Muscle of back (tissue), 13 donors: ENCODE measurements at places on chromosomes 5 and 9. TPM values are rescaled to one million over a fixed set of nuclear protein-coding genes. Genes with fewer than 3 reads are reported as not detected.

Gene STPG3
- 0.32 TPM for polyA plus RNA-seq

Gene PCDHGB4
- 1.7 TPM for polyA plus RNA-seq

DNA sequence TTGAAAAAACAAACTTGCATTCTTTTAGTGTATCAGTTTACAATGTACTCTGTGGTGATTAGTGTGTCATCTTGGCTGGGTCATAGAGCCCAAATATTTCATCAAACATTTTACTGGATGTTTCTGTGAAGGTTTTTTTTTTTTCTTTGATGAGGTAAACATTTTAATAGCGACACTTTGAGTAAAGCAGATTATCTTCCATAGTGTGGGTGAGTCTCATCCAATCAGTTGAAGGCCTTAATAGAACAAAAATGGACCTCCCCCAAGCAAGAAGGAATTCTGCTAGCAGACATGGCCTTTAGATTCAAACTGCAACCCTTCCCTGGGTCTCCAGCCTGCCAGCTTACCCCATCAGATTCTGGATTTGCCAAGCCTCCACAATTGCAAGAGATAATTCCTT, 72.5 kb downstream of the FSTL4 start:
- DNase-seq: no peak

DNA sequence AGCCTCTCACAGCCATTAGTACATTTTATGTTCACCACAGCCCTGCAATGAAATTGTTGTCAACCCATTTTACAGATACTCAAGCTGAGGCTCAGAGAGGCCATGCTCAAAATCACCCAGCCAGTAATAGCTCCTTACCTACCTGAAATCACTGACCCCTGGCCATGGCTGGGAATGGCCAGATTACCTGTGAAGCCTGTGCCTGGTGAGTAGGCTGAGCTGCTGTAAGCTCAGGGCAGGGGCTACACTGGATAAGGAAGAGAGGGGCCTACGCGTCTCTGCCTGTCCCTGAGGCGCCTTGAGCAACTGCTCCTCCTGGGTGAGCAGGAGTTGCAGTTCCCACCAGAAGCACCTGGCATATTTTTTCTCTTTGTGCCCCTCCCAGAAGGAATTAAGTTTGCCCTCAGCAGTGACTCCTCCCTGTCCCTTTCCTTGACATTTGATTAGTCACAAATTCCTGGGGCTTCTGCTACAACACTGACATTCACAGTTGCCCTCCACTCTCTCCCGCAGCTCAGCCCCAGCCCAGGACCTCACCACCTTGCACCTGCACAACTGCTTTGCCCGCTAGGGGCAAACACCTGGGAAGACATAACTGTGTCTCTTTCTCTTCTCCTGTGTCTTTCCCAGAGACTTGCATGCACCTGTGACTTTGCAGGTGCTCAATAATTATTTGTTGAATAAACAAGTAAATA, 5.7 kb downstream of the CLTB start:
- DNase-seq: no peak

GRCh38 chr9:114723931-114724330, 41.9 kb upstream of the TEX48 start:
- no peak for DNase-seq

DNA sequence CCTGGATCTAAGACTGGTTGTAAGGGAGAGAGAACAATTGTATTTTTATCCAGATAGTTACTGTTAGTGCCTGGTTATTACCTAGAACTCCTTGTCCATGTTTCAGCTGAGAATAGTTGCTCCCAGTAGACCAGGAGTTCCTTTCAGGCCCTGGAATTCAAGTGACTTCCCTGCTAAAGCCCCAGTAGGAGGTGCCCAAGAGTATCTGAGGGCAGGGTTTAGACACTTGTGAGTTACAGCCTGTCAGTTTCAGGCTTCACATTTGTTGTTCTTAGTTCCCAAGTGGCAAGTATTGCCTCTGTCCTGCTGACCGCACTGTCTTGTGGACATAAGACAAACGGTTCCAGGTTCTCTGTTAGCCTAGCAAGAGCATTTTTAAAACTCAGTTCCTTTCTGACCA, 743.9 kb upstream of the SEMA6A start:
- no peak for DNase-seq

DNA sequence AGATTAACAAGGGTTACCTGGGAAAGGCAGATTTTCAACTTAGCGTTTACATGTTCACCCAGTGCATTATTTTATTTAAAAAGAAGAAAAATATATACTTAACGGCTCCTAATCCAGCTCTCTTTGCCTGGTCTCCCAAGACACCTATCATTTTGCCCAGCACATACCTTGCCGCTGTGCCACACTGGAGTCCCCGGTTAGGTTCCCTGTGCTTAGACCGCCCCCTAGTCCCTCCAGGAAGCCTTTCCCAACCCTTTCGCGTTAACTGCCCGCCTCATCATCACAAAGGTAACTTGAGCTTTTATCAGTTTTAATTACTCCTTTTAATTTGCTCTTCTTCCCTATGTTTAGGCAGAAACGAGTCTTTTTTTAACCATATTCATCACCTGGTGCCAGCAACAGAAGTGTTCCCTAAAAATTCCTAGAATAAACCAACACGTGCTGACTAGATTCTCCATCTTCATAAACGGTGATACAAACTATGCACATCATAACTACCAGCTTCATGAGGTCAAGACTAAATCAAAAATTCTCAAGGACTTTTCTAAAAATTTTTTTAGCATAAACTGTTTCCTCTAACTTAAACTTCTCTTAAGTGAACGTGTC, 19.7 kb downstream of the DNAJA1 start:
- no peak for DNase-seq

GRCh38 chr9:79673614-79674013, 101.8 kb downstream of the TLE4 start:
- DNase-seq: no peak
